Effector memory CD4-positive, alpha-beta T cell (primary cell): ENCODE measurements at places on chromosomes 3 and 15.

DNA sequence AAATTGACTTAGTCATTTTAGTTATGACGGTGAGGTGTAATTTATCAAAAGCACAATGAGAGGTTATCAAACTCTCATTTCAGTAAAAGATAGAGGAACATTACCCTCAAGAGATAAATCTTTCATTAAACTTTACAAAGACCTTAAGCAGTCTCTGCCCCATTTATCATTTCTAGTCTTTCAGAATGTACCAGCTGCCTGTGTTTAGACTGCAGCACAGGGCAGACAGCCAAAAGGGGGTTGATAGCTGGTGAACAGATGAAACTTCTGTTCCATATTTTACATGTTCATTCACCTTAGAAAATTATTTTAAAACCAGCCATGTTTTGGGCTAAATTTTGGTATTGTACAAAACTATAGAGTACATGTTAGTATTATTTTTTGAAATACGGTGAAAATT lies 514.6 kb upstream of the CNTN3 start:
- DNase-seq, result no peak

DNA sequence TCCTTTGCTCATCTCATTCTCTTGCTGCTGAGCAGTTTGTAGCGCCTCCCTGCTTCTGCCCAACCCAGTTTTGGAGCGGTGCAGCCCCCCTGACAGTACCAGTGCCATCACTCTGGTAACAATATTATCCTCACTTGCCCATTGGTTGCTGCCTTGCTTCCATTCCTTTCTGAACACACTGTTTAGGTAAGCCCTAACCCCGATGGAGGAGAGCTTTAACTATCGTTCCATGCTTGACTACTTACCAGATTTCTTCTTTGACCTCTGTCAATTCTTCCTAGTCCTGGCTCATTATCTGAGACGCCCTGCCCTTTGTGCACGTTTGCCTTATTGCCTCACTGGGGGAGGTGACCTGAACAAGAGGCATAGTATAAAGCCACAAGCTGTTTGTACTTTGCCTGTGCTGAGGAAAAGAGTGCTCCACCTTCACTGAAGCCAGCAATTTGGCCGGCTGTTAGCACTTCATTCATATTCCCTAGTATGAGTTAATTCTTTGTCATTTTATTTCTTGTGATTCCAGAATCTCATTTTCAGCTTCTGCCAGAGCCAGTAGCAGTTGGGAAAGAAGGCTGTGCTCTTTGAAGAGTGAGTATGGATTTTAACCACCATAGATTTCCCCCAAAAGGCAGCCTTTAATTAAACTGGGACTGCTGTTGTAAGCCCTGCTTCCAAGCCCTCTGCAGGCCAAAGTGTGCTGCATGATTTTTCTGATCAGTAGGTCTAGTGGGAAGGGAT lies 11.9 kb downstream of the ABHD6 start:
- no peak for DNase-seq

- DNase-seq, result no peak
Measured at GRCh38 chr15:61141497-61142125, 87.5 kb downstream of the RORA start.

DNA sequence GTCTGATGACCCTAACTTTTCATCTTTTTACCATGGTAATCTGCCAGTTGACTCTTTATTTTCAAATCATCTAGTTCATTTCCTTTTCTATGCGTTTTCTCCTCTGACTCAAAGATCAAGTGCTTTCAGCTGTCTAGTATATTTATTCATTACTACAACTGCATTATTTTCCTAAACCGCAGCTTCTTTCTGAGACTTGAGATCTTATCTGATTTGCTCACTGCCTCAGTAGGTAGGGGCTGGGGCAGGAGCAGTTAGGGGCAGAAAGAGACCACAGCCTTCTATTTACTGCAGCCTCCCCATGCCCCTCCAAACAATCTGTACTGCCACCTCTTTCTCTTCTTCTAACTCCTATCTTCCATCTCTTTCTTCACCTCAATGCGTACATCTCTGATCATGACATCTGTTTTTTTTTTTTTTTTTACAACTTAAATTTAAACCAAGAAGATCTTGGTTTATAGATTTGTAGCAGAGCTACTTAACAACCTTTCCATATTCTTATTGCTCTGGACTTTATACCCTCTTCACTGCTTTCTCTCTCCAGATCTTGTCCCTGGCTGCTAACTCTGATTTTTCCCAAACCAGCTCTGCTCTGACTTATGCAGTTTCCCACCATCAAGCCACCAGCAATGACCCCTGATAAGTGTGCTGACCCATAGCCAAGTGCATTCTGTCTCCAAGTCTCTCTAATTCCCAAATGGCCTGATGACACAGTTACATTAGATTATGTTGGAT lies 52.2 kb downstream of the MOBP start:
- DNase-seq, result no peak

GRCh38 chr3:78390221-78390620 lies 1350.3 kb downstream of the ROBO2 start:
- DNase-seq, result no peak

- DNase-seq, result no peak
Measured at GRCh38 chr3:99921986-99922385, 104.3 kb downstream of the CMSS1 start.

- DNase-seq, result no peak
Measured at GRCh38 chr15:50744601-50745000, 20.9 kb downstream of the SPPL2A start.

GRCh38 chr3:2001306-2002108 lies 97.2 kb upstream of the CNTN4 start:
- DNase-seq, result no peak

DNA sequence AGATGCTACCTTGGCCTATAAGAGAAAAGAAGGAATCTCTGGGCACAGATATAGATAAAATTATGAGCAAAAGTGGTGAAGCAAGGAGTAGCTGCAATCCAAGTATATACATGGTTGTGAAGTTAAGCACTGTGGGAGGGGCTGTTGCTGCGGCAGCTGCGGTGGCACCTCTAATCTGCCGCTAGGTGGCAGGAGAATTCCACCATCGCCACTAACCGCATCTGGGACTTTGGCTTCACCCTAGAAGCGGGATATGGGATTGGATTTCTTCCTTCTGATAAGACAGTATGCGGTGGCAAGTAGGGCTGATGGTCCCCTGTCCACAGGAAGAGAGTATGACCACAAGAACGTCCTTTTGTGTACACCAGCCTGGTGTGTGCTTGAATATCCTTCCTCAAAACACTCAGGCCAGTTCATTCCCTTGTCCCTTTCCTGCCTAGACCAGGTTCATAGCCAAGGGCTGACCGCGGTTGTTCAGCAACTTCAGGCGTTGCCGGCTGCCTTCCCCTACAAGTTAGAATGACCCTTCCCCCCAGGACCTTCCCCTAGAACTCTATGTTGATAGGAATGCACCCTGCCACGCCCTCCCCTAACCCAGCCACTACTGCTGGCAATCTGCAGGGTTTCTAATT lies 5.1 kb downstream of the MAGEL2 start:
- no peak for DNase-seq

GRCh38 chr15:99098991-99099390 lies 5.9 kb upstream of the SYNM start:
- DNase-seq, result no peak

GRCh38 chr15:81780966-81781365 lies 264.9 kb downstream of the MEX3B start:
- DNase-seq, result no peak

DNA sequence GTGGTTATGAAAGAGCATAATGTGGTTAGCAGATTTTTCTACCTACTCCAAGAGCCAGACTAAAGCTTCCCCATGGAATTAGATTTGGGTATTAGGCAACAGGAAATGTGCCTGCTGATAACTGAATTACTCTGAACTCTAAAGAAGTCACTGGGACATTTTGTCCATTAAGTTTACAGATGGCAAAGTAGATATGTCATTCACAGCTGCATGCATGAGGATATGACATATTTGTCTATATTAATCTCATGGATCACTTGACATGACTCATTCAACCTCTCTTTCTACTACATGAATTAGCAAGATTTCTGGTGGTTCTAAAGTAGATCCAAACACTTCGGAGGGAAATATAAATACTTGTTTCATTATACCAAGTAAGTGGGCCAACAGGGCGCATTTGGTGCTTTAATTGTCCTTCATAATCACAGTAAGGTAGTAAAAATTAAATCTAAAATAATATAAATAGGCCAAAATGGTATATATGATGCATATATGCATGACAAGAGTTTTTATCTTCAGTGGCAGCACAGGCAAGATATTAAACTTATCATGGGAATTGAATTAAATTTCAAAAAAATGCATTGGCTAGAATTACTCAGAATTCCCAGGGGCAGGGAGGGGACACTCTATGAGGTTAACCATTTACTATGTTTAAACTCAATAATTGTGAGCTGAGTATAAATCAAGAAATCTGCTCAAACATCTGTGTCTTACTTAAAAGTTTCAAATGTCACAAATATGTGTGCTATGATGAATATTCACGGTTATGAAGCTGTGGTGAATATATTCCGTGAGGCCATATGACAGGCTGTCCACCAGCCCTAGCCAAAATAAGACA lies 365.3 kb upstream of the KCNMB2 start:
- no peak for DNase-seq

DNA sequence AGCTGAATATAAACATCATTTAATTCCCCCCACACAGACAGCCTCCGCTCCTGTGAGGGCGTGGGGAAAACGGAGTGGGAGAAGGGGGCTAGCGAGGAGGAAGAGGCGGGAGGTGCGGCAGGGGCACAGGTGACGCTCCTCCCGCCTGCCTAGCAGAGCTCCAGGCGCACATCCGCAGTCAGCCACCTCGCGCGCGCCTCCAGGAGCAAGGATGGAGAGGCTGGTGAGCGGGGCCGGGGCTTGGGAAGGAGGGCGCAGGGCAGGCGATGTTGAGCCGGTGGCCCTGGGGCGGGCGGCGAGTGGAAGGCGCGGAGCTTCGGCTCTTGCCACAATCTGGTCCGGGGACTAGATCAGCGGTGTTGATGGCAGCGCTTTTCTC lies at the start of gene CD200:
TSS of gene CD200 (plus strand) at position 155 of the 379 bp plus-strand sequence. CDS start at position 212, 57 bp downstream.
- no peak for DNase-seq

GRCh38 chr3:17782751-17783150 lies 40.3 kb upstream of the TBC1D5 start:
- DNase-seq, result no peak

GRCh38 chr3:147836330-147836729 lies 427.2 kb downstream of the ZIC1 start:
- DNase-seq, result no peak

- DNase-seq, result no peak
Measured at GRCh38 chr3:194245975-194246561, 105.1 kb downstream of the CPN2 start.

DNA sequence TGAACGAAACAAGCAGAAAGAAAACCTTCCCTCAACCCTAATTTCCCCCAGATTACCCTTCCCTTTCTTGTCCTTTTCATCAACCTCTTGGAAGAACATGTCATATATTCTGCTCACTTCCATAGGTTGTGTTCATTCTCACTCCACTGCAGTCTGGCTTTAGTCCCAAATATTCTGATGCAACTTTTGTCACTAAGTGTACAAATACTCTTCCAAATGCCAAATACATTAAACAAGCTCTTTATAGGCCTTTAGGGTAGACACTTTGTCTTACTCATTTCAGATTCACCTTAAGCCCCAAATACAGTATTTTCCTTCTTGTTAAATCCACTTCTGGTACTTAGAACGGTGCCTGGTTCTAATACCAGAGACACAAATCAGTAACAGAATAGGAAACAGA lies 406.5 kb upstream of the CDIN1 start:
- no peak for DNase-seq

- DNase-seq, result no peak
Measured at GRCh38 chr3:87621667-87622066, 345.3 kb upstream of the POU1F1 start.

DNA sequence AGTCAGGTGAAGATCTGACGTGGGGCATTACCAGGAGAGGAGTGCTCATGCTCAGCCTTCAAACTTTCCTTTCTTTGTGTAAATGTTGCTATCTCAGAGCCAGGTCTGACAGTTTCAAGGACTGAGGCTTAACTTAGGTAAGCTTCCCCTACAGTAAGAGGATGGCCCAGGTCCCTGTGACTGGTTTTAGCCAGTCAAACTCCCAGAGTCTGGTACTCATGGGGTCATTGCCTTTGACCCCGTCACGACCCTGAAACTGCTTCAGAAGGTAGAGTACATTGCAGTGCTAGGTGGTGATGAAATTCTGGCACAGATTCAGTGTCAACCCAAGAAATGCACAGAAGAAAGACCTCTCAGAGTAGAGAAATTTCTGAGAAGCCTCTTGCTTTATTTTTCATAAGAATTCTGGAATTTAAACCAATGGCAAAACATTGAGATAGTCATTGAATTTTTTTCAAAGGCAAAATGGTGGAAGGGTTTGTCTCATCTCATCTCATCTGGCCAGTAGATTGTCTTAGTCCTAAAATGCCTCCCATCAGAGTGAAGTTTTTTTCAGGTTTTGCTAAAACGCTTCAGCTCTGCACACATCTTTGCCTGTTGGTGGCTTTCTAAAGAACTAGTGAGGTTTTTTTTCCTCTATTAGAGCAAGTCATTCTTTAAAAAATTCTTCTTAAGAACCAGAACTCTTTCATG lies 23.1 kb downstream of the ZBTB38 start:
- no peak for DNase-seq

- no peak for DNase-seq
Measured at GRCh38 chr3:108099679-108100428, 9.0 kb upstream of the CD47 start.

DNA sequence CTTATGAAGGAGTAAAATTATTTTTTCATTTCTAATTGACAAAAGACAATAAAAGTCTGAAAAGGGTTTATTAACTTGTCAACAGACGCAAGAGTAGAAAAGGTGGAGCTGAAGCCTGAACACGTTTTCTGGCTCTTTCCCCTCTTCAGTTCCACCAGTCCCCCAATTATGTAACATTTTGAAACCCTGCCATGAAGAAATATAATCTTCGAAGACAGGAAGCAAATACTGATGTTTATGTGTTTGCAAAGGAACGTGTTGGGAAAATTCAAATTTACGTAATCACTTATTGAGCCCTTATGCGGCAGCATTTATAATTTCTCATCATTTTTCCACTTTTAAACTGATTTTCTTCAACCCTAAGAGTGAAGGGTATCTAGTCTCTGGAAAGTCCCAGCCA lies 767 bp downstream of the AP3S2 start:
- DNase-seq, result no peak

DNA sequence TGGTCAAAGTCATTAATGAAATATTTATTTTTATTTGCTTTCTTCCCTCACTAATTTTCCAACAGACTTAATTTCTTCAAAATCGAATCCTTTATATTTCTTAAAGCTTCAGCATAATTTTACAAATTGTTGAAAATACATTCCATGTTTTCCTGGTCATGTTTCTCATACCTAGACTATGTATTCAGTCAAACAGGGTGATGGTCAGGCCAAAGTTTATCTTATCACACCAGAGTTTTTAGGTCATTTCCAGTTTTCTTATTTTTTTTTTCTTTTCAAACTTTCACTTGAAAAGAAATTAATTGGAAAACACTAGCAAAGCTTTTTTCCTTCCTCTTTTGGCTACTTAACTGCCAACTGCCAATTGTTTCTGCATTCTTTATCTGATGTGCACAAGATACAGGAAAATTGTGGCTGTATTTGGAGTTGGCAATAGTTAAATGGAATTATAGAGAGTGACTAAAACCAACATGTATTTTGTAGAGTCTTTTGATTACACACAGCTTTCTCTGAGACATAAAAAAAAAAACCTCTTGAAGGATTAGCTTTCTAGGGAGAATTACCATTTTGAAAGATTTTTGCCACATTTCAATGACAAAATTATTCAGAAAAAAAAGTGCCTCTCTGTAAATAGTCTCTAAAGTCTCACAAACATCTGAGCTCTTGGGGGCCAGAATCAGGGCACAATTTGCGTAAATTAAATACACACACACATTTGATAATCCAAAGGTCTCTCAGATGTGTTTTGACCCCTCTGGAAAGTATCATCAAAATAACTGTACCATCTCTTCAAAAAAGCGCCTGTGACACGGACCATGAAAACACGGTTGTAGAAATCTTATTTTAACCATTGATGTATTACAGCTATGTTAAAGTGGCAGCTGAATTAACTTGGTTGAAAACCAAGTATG lies 603.2 kb upstream of the KCNMB2 start:
- DNase-seq, result no peak
